ENCODE measurements at places on chromosomes 7 and 10.

DNA sequence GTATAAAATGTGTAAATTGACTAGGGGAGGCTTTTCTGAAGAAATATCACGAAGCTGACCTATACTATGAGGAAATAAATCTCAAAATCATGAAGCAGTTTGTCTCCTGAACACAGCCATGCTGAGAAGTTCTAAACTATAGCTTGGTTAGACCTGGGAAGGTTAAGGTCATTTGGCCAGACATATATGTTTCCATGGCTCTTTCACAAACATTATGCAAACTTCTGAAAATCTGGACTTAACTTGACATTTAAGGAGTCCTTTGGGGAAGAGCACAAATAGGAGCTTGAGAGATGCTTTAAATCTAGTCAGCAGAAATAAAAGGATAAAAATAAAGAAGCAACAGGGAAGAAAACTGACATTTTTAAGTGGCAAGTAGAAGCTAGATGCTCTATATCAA is 115.9 kb upstream of the MEOX2 start:
- peak; percentile 95 for DNase-seq

DNA sequence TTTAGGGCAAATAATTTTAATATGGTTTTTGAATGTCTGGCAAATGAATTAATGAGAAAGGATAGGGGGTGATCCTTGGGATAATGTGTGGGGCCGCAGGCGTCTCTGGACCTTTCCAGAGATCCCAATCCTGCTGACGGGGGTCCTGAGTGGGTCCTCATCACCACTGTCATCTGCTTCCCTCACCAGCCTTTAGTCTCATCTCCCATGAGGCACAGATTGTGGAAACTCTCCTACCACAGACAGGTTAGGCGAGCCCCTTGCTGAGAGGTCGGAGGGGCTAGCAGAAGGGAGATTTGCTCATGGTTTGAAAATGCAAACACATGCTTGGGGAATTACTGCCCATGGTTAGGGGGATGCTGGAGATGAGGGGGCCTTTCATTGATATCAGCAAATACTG is 484.6 kb downstream of the RPS24 start:
- no peak for DNase-seq

DNA sequence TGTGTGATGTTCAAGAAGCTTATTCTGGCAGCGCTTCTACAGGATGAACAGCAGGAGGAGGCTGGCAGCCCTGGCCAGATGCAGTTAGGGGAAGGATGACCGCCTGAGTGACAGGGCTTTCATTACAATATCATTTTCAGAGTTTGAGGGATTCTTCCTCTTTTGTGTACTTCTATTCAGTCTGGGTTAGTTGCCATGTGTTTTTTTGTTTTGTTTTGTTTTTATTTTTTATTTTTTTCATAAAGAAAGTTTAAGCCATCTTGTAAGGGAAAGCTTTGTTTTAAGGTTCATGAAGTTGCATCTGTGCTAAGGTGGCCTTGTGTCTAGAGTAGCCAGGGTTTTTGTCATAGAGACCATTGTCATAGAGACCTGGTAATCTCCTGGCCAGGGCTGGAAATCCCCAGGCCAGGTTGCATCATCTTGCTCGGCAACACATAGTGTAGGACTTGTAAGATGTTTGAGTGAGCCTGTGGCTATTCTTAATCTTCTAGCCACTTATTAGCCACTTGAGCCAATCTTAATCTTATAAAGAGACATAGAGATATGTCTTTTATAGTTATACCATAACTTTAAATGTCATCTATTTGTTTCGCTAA is 230.5 kb upstream of the TMEM229A start:
- no peak for DNase-seq

GRCh38 chr7:4873071-4873944 is 10.2 kb downstream of the RADIL start:
- DNase-seq, result no peak

GRCh38 chr7:19670806-19671205 is 38.0 kb downstream of the POLR1F start:
- DNase-seq, result no peak

- DNase-seq, result no peak
These were observed 143.7 kb upstream of the NPVF start for GRCh38 chr7:25371972-25372371.

DNA sequence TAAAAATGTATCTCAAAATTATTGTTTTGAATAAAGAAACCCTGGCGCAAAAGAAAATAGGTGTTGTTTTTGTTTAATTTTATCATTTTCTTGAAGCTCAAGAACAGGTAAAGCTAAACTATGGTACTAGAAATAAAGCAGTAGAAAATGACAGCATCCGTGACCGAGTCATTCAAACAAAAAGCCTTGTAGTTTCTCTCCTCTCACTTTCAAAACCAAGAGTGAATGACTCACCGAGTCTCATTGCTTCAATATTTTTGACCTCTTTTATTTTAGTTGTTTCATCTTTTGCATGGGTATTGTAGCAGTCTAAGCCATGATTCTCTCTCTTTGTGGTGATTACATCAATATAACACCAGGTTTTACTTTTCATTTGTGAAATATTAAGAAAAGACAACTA is 396.5 kb downstream of the POM121L12 start:
- DNase-seq, result no peak

- DNase-seq, result no peak
These were observed 46.4 kb downstream of the ABCB5 start for GRCh38 chr7:20661884-20662283.

DNA sequence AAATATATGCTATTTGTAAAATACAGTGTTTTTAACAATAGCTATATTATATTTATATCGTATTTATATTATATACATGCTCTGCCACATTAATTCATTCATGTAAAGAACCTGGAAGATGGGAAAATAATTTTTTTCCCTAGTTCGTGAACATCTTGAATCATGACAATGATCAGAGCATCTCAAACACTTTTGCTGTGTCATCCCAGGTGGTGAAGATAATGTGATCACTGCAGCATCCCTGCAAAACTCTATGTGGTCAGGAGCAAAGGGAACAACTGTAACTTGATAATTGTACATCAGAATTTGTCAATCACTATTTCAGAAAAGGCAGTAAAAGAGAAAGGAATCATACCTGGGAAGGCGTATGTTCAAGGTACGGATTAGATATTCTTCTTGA is 39.3 kb downstream of the RAPGEF5 start:
- DNase-seq, result no peak

DNA sequence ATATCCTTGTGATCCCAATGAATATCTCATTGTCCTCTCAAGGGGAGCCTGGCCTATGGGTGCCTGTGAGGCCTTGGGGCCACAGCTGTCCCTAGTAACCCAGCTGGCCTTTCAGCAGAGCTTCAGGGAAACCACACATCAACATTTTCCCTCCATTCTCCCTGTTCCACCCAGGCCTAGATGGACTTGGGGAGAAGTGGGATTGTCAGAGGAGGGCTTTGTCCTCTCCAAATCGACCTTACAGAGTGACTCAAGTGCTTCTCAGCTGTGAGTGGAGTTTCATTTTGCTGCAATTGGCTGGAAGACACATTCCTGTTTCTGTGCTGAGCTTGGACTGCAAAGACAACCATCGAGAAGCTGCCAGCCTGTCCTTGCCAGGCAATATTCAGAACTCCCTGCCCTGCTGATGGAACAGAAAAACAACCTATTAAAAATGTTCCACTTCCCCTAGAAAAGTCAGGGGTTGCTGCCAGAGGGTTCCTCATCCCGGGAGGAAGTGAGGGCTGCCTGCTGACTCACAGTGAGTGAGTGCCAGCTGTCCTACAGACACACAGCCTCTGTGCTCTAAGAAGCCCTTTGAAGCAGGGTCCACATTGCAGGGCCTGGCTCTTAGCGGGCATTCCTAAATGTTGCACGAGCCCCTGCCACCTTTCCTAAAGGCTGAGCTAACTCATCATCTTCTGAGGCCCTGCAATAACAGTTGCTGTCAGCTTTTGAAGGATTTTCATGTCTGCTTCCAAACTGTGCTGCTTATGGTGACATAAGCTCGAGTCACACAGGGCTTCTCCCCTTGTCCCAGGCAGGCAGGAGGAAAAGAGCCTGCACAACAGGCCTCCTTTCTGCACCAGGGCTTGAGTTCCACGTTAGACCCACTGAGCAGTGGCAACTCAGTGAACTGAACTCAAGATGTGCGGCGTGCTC is 20.5 kb downstream of the STRA8 start:
- DNase-seq, result peak; percentile 92

- peak; percentile 74 for DNase-seq
These were observed 844 bp downstream of the FBXW4 start for GRCh38 chr10:101693978-101694673.

GRCh38 chr10:26730552-26730951 is 33.1 kb downstream of the PDSS1 start:
- no peak for DNase-seq

DNA sequence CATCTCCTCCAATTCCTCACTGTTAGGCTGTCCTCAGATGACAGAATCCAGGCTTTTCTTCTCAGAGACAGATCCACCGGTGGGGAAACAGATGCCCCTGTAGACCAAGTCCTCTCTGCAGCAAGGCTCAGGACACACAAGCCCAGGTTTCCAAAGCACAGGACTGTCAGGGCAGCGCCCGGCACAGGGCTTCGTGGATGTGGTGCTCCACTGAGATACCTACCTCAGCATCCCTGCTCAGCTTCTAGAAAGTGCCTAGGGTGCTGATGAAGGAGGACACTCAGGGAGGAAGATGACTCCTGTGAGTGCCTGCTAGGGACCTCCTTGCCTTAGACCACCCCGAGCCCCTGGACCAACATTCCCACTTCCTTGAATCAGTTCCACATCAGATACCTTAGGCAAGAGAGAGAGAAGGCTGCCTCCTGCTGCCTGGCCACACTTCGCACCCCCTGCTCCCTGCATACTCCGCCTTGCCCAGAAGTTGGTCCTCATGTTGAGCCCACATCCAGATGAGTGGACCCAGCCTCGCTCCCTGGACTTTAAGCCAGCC is 8.9 kb upstream of the RBP3 start:
- no peak for DNase-seq

- no peak for DNase-seq
These were observed 202.8 kb downstream of the BMPER start for GRCh38 chr7:34108165-34108564.

GRCh38 chr10:85613391-85613790 is 753.2 kb downstream of the GRID1 start:
- DNase-seq, result no peak

DNA sequence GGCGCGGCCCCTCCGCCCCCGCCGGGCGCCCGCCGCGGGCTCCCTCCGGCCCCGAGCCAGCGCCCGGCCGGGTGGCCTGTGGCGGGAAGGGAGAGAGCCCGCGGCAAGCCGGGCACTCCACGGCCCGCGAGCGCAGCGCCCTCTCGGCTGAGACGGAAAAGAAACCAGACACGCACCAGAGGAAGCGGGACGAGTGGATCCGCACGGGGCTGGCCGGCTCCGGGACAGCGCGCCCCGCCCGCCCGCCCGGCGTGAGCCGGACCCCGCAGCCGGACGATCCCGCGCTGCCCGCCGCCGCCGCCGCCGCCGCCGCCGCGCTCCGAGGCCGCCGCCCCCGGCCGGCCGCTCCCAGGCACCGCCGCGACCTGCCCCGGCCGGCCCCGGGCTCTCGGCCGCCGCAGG is 300 bp downstream of the ARHGAP21 start:
- no peak for DNase-seq

DNA sequence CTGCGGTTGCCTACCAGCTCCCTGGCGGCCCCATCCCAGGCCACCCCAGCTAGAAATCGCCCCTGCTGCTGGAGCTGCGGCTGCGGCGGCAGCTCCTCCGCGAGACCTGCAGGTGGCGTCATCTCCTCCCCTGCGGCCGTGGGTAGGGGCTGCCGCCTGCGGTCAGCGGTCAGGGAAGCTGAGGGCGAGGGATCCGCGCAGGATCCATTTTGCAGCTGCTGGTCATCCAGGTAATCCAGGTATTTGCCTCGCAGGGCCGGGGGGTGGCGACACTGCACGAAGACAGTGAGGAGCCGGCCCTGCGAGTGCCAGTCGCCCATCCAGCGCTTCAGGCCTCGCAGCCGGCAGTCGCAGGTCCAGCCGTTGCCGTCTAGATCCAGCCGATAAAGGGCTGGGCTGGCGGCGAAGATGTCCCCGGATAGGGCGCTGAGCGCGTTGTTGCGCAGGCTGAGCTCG is 1.5 kb downstream of the TRIL start:
- DNase-seq, result peak; percentile 82

DNA sequence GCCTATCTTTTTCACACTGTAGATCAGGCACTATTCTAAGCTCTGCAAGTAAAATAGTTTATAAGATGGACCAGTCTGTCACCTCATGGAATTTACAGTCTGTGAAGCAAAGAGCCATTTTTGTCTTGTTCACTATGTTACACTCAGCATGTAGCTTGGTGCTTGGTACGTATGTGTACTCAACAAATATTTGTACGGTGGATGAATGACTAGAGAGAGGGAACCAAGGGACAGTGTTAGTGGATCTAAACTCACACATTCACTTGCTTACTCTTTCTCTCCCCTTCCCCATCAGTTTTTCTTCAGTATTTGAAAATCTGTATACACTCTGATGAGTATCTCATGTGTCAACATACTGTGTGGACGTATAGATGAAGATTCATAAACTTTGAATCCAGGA is 45.9 kb downstream of the PTF1A start:
- DNase-seq, result no peak

GRCh38 chr7:140179339-140179738 is 2.6 kb upstream of the KDM7A start:
- DNase-seq, result no peak

Measured in muscle of leg (tissue), 16 donors.